ENCODE measurements at places on chromosomes 13 and 19. TPM values are rescaled to one million over a fixed set of nuclear protein-coding genes. Genes with fewer than 3 reads are reported as not detected.

Gene METTL21C
- total RNA-seq = not detected

Gene NLRP13
- total RNA-seq = not detected

Gene MYBPC2
- total RNA-seq = not detected

Gene PSG11
- total RNA-seq = not detected

Gene CYP2F1
- not detected for total RNA-seq

DNA sequence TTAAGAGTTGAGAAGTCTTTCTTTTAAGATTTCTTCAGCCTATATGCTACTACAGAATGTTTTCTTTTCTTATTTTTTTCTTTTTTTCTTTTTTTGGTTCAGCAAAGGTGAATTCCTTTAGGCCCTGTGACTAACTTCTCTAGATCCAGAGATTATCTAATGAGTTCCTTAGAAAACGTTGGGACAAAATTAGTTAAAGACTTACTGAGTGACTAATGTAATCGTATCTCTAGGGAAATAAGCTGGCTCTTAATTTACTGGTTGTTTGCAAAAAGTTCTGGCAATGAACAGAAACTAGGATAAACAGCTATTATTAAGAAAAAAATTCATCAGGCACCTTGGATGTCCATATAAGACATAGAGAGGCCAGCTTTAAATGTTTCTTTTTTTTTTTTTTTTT lies 30.7 kb upstream of the CSNK1A1L start:
- no peak for DNase-seq

DNA sequence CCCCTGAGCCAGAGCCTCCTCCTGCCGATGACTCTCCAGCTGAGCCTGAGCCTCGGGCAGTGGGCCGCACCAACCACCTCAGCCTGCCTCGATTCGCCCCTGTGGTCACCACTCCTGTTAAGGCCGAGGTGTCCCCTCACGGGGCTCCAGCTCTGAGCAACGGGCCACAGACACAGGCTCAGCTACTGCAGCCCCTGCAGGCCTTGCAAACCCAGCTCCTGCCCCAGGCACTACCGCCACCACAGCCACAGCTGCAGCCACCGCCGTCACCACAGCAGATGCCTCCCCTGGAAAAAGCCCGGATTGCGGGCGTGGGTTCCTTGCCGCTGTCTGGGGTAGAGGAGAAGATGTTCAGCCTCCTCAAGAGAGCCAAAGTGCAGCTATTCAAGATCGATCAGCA lies 3.6 kb downstream of the KMT2B start:
- no peak for DNase-seq

DNA sequence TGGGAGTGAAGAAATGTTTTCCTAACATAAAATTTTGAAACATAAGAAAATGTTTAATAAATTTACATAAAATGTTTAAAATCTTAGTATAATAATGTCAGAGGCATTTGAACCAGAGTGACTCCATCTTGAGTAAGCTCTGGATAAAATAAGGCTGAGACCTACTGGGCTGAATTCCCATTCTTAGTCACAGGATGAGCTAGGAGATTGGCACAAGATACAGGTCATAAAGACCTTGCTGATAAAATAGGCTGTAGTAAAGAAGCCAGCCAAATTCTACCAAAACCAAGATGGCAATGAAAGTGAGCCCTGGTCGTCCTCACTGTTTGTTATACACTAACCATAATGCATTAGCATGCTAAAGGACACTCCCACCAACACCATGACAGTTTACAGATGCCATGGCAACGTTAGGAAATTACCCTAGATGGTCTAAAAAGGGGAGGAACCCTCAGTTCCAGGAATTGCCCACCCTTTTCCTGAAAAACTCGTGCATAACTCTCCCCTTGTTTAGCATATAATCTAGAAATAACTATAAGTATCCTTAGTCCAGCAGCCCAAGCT lies 1184.0 kb downstream of the UQCRFS1 start:
- no peak for DNase-seq

GRCh38 chr13:111629926-111630325 lies 309.5 kb downstream of the TEX29 start:
- no peak for DNase-seq

DNA sequence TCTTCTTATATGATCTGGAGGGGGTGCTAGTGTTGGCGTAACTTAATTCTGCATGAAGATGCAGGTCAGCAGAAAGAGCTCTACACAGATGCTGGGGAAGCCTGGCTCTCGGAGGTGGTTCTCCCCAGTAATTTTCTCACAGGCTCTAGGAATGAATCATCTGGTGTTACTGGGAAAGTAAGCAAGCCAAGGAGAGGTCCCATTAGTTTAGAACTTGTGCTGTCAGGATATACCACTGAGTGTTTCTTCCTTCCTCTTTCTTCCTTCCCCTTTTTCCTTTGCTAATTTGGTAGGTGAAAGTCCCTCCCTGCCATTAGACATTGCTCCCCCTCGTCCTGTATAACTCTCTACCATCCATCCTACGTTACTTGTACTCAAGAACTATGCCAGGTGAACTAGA lies 68.3 kb downstream of the ATP8A2 start:
- DNase-seq = no peak

DNA sequence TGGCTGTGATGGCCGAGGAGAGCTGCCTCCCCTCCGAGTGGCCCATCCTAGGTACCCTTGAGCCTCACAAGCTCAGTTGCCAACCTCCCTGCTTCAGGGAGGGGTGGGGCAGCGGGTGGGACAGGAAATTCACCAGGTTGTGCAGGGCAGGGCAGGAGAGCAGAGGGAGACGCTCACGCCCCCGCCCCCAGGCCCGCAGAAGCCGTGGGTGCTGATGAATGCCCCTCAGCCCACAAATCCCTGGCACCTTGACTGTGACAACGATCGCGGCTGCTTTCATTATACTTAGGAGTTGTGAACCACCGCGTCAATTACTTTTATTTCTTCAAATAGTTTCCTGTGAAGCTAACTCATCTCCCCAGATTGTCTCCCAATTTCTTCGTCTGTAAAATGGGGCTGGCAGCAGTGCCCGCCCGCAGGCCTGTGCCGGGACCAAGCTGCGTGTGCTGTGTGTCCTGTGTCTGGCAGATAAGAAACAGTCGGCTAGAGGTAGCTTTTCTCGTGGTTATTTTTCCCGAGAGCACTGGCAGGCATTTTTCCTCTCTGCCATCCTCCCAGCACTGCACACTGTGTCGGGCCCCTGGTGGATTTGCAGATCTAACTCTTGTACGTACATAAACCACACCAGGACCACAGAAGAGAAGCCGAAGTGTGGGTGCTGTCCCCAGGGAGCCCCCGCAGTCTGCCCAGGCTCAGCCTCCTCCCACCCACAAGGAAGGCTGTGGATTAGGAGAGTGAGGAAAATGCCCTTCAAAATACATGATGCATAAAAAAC lies 7.9 kb upstream of the RASA3 start:
- no peak for DNase-seq

All from neural crest cell (in vitro differentiated cells).